ENCODE measurements at places on chromosomes 4 and X.
A peak's percentile ranks its signal among the peaks of the same experiment; 100 is the strongest.

DNA sequence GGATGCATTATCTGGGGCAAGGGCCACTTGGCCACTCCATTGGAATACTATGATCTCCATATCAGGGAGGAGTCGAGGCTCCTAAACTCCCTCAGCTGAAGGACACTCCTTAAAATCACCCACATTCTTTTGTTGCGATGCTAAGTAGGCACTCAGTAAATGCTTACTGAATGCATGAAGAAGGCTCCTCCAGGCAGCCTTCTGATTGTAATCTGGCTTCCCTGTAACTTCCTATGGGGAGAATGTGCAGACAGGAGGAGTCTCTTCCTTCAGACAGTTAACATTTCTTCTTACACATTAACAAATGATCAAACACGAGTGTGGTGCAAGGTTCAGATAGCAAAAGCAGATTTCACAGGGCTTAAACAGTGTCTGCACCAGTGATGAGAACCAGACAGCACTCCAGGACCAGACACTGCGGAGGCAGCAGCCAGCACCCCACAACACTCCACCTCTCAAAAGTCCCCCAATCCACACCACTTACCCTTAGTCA is 21.4 kb upstream of the USO1 start:
- no peak for DNase-seq

- no peak for DNase-seq
These were observed 29.2 kb downstream of the SULT1E1 start for GRCh38 chr4:69830560-69831269.

DNA sequence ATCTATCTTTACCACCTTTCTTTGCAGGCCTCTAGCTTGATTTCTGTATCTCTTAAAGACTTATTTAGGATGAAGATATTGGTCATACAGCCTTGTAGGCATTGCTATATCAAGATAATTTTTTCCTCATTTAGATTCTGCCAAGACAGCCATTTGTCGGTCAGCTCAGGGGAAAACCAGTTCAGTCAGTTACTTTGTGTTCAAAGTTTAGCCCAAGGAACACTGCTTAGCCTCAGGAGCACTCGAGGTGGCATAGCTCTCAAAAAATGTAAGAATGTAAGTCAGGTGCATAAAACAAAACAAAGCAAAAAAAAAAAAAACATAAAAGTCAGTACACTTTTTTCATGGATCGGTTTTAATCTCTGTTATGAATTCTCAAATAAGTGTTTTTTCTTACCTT is 43.4 kb downstream of the NRK start:
- no peak for DNase-seq

DNA sequence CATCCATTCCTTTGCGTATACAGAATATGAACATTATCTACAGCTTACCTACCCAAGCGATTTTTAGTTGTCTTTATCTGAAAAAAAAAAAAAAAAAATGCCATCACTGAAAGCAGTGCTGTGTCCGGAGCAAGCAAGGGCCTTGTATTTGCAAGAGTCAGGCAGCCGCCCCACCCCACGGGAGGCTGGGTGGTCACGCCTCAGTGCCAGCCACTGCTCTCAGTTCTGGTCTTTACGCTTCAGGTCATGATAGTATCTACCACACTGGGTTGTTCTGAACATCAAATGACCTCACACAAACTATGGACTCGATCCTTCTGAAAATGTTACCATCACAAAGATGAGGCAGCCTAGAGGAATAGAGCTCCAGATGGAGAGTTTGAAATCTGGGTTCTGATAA is 62.7 kb upstream of the HELT start:
- DNase-seq, result no peak

- no peak for DNase-seq
These were observed 1.3 kb upstream of the FAT1 start for GRCh38 chr4:186724864-186725468.

DNA sequence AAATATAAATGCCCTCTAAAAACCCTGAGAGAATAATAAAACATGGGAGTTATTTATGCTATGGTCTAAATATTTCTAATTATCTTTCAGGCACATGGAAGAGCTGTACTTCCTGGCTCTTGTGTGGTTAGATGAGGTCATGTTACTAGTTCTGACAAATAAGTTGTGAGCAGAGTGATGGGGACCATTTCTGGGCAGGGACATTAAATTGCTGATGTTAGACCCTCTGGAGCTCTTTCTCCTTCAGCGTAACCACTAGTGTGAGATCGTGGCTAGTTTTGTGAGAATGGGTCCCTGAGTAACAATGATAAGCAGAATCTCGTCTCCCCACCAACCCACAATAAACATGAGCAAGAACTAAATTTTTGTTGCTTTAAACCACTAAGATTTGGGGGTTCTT is 108.0 kb downstream of the MAML3 start:
- no peak for DNase-seq

DNA sequence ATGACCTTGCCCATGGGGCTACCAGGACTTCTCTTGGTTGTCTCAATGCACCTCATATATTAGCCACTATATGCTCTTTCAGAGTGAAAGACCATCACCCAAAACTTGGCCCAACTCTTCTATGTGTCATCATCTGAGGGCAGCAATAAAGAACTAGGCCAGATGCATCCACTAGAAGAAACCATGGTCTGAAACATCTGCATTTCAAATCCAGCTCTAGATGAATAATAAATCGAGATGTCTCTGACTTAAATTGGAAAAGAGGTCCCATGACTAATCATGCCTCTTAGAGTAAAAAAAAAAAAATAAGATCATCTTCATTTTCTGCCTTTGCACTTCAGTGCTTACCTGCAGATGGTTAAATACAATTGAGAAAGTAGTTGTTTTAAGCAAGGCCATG is 397.6 kb upstream of the PITX2 start:
- no peak for DNase-seq

- no peak for DNase-seq
These were observed 4.8 kb downstream of the CPE start for GRCh38 chr4:165383591-165384073.

DNA sequence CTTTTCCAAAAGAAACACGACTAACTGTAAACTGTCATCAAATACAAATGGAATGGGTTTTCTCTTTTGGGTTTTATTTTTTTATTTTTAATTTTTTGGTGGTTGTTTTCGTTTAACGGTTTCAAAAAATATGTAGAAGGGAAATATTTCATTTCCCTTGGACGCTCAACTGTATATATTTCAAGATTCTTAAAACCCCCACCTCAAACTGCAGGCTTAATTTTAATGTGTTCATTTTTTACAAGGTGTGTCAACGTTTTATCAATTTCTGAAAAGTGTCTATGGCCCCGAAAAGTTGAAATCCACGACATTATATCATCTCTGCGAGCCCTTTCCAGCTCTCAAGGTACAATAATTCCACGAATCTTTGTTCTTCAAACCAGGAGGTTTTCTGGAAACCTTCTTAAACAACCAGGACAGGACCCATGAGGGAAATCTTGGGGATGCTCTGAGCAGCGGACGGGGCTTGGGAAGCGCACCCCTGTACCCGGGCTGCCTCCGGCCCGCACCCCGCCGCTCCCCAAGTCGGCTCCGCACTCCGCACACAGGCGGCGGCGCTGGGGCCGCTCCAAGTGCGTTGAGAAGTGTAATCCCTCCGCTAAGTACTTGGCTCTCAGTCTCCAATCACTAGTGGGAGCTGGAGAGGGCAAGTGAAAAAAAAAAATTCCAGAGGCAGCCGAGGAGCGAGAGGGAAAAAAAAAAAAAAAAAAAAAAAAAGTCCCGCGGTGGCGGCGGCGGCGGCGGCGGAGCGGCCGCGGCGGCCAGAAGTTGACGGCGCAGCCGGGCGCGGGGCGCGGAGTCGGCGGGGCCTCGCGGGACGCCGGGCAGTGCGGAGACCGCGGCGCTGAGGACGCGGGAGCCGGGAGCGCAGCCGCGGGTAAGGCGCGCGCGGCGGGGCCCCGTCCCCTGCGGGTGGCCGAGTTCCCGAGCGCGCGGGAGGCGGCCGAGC is at the start of gene BMPR1B:
BMPR1B (plus strand) TSS at position 764 of the 949 bp plus-strand sequence. CDS start 346,470 bp downstream, outside the sequence.
- no peak for DNase-seq

DNA sequence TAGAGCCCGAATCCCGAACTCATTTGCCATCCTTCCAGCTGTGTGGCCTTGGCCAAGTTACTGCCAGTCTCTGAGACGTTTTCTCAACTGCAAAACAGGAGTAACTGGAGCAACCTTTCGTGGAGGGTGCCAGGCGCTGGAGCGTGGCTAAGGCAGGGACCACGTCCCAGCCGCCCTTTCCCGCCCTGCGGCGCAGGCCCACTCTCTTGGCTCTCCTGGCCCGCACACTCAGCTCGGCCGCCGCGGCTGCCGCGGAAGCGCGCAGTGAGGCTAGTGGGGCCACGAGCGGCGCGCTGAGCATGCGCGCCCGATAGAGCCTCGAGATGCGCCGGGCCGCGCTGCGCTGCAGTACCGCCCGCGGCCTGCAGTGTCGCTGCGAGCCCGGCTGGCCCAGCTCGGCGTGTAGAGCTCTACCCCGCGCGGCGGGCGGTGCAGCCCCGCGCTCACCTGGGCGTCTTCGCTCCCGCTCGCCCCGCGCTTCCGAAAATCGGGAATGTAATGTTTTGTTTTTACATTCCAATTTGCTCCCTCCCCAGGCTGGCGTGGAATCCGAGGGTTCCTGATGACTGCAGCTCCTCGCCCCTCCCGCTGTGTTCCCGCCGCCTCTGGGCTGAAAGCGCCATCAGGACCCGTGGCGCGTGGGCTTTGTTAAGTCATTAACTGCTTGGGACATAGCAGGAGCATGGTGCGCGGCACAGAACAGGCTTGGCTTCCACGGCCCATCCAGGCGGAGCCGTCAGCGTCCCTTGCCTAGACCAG is 4.0 kb upstream of the ZNF518B start:
- peak; percentile 60 for DNase-seq

DNA sequence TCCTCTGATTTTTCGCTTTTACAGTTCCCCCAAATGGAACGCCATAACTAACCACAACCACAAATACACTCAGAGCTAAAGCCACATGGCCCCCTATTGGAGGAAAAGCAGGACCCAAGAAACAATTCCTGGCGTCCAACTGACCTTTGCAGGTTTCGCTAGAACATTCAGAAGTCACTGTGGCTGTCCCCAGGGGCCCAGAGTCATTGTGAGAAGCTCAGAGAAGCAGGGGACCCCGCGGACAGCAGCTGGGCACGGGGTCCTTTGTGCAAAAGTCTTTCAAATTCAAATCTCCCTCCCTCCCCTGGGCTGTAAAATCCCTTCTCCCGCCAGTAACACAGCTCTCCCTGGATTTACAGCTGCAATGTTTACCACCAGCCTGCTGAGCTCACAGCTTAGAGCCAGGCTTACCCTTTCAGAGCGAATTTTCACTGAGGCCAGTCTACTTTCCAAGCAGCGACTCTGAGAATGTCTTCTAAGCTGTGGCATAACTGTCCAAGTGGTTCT is 214.8 kb downstream of the CRLF2 start:
- no peak for DNase-seq

- DNase-seq, result no peak
These were observed 38.0 kb upstream of the IGFBP7 start for GRCh38 chr4:57148177-57148576.

GRCh38 chr4:148795156-148795864 is 353.1 kb upstream of the NR3C2 start:
- DNase-seq, result no peak

GRCh38 chr4:123597586-123597985 is 201.0 kb downstream of the SPRY1 start:
- no peak for DNase-seq

GRCh38 chrX:40651620-40652223 is 4.4 kb upstream of the CXorf38 start:
- DNase-seq, result peak; percentile 50

GRCh38 chrX:7432901-7433300 is 284.9 kb upstream of the PUDP start:
- DNase-seq, result no peak

GRCh38 chr4:142130666-142131065 is 494.3 kb downstream of the IL15 start:
- DNase-seq, result no peak

DNA sequence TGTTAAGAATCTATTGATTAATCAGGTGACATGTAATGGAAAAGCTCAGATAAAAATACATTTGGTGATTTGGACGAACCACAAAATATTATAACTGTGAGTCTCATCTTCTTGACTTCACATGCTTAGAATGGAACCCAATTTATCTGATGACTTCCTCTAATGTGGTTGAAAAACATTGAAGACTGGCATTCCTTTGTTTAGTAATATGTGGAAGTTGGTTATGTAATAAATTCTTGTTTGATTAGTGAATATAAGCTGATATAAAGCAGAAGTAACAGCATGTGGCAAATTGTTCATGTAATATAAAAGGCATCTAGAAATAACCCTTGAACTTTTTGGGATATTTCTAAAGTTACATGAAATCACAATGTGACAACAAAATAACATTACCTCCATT is 9.7 kb downstream of the GIMD1 start:
- no peak for DNase-seq

DNA sequence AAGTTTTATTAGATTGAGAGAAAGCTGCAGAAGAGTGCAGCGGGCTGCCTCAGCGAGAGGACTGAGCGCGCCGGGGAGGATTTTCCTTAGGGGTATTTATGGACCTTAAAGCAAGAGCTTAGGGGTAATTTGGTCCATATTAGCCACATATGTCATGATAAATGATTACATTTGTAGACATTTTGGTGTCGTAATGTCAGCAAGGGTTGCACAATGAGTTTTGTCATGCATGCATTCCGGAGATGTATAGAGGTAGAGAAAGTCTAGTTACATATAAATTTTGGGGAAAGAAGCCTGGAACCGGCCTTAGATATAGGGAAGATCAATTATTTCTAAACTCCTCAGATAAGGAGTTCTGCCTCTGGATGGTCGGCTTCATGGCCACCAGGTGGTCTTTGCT is 10.0 kb downstream of the MGST2 start:
- DNase-seq, result no peak

DNA sequence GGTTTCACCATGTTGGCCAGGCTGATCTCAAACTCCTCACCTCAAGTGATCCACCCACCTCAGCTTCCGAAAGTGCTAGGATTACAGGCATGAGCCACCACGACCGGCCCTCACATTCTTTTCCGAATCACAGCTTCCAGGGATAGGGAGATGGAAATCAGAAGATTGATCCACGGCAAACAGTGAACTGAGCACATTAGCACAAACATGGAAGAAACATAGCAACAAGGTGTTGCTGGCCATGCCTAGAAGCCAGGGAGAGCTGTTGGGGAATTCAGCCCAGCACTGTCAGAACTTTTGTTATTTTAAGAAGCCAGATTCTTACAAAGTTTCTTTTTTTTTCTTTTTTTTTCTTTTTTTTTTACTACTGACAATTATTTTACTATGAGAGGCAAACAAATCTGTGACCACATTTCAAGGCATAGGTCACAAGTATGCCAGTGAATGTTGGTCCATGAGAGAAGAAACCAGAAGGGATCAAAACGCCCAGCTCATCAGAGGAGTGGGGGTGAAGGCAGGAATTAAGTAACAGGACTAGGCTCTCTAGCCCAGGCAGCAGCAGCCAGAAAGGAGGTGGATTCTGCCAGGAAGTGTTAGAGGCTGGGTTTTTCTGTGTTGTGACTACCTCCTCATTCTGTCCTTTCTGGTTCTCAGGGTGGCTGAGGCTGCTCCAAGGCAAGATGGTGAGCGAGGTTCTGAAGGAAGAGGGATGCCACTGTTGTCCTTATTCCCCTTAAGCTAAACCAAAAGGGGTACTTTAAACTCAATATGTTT is 44.1 kb downstream of the TEC start:
- DNase-seq, result no peak

- no peak for DNase-seq
These were observed 104.4 kb downstream of the HHIP start for GRCh38 chr4:144750348-144750747.
